ENCODE measurements at places on chromosomes 1 and 21.

- DNase-seq, result no peak
Measured at GRCh38 chr1:236083650-236084385, 18.9 kb upstream of the NID1 start.

GRCh38 chr1:215720126-215720525 is 153.0 kb downstream of the KCTD3 start:
- no peak for DNase-seq

- no peak for DNase-seq
Measured at GRCh38 chr1:168421399-168422004, 122.3 kb downstream of the XCL2 start.

DNA sequence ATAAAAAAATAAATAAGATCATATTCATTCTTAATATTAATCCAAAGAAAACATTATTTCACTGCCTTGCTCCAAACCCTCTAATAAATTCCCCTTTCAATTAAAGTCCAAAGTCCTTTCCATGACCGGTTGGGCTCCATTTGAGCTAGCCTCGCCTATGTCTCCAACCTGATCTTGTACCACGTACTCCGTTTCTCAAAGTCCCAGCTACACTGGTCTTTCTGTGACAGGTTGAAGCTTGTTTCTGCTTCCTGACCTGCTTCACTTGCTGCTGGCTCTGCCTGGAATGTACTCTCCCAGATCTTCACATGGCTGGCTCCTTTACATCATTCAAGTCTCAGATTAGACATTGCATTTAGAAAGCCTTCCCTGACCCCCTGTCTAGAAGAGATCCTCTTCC is 16.4 kb downstream of the RPL5 start:
- DNase-seq, result no peak

DNA sequence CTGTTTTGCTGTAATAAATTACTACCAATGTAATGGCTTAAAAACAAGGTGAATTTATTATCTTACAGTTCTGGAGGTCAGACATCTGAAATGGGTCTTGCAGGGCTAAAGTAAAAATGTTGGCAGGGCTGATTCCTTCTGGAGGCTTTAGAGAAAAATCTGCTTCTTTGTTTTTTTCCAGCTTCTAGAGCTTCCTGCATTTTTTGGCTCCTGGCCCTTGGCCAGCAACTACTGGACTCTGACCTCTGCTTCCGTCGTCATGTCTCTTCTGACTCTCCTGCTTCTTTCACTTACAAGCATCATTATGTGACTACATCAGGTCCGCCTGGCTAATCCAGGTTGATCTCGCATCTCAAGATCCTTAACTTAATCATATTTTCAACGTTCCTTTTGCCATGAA is 350.9 kb downstream of the S1PR1 start:
- no peak for DNase-seq

Data from stimulated activated CD4-positive, alpha-beta T cell treated with anti-CD3 and anti-CD28 coated beads, Interleukin-2, amount 100 ng/mL, for 24 hours (primary cell).